Non-pigmented ciliary epithelial cell (primary cell): ENCODE measurements at places on chromosomes 5 and 9.

- DNase-seq, result peak; percentile 26
These were observed 6.7 kb upstream of the WNT8A start for GRCh38 chr5:138077064-138077696.

DNA sequence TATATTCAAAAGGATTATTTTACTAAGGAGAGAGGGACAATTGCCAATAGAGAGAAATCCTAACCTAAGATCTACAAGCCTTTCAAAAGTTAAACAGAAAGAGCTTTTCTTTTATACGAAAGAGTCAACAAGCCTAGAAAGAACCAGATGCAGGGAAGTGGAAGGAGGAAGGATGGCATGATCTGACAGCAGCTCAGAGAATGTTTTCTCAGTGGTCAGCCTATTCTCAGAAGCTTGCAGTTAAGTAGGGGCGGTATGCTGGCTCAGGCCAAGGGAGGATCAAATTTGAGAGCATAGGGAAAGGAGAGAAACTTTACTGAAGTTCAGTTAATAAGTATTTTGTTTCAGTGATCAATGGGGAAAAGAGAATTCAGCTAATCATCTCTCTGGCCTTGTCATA, 88.0 kb upstream of the FTMT start:
- no peak for DNase-seq

- no peak for DNase-seq
These were observed 102.4 kb downstream of the MED27 start for GRCh38 chr9:131977109-131977838.

GRCh38 chr5:89280103-89281037, 397.4 kb upstream of the MEF2C start:
- DNase-seq, result no peak

GRCh38 chr5:90941002-90941720, 382.6 kb downstream of the ADGRV1 start:
- DNase-seq, result no peak

- DNase-seq, result no peak
These were observed 30.7 kb downstream of the PPARGC1B start for GRCh38 chr5:149760854-149761187.

DNA sequence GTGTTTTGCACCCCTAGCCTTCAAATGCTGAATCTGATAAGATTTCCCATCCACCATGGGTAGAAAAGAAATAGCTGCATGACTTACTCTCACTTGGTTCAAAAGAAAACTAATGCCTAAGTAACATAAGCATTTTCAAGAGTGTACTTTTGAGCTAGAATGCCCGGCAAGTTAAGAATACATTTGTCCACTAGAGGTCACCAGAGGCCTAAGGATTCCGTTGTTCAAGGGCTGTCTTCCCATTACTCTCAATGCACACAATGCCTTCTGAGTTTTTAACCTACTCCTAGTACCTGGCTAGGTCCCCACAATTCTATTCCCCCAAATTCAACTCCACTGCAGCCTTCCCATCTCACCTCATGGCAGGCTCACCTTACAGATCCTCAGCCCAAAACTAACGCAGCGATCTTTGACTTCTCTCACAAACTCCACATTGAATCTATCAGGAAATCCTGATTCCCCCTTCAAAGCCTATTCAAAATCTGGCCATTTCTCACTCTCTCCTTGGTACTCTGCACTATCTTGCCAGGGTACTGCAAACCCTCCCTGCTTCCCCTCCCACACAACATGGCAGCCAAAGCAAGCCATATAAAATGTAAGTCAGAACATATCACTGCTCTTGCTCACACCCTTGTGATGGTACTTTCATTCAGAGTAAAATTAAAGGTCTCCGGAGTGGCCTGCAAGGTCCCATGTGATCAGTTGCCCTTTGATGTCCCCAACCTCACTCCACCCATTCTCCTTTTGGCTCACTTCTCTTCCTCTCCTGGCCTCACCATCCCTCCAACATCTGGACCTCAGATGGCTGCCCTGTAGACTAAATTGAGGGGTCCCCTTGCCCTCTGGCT, 13.4 kb downstream of the OXCT1 start:
- DNase-seq, result peak; percentile 31

DNA sequence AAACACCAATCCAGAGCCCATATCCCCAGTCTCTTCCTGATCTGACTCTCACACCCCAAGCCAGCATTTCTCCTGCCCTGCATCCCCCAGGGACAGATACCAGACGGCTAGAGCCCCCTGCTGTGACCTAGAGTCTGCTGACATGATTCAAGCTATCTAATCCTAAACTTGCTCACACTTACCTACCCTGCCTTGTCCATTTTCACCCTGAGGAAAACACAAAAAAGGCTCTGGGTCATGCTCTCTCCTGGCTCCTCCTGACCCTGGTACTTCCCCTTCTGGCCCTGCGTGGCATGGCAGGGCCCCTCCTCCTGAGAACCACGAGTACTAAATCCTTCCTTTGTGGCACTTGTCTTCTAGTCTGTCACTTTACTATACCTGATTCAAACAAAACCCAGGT, 2.8 kb upstream of the ARRDC1 start:
- no peak for DNase-seq

DNA sequence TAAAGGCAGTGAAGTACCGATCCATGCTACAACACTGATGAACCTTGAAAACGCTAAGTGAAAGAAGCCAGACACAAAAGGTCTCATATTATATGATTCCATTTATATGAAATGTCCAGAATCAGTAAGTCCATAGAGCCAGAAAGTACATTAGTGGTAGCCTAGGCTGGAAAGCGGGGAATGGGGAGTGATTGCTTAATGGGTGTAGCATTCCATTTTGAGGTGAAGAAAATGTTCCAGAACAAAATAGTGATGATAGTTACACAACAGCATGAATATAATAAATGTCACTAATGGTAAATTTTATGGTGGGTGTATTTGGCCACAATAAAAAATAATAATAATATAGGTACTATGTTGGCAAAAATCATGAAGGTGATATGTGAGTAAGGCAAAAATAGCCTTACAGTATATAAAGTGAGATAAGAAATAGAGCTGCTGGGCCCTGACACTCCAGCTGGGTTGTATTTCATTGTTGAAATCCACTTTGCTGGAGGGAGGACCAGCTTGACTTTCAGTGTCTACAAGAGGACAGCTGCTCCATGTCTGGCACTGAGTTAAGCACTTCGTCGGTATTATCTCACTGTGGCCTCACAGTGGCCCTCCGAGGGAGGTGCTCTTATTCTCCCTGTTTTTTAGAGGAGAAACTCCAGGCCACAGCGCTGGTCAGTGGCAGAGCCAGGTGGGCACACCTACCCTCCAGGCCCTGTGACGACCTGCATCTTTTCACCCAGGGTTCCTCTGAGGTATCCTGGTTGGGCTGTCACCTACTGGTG, 22.4 kb upstream of the ANGPTL2 start:
- DNase-seq, result no peak

DNA sequence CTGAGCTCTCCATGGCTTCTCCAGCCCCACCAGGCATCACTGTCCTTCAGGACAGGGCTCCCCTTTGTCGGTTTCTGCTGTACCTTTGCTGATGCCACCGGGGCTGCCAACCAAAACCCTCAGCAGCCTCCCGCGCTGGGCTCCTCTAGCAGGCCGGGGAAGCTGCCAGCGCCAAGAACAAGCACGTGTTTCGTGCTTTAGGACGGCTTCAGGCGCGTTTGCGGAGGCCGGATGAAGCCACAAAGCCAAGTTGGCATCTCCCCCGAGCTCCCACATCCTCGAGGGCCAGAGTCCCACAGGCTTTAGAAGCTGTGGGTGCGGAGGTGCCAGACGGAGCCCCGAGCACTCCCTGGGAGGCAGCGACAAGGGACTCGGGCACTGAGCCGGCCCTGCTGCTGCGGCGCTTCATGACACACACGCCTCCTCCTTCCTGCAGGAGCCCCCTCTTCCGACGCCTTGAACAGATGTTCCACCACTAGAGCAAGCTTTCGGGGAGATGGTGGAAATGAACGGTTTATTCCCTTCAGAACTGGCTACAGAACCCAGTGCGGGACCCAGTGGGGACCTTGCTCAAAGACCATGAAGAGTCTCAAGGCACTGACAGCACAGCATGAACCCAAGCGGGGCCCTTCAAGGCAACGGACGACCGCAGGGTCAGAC, 36.7 kb downstream of the SARDH start:
- DNase-seq, result no peak
